ENCODE measurements at places on chromosomes 5 and 9.
A peak's percentile ranks its signal among the peaks of the same experiment; 100 is the strongest.

GRCh38 chr5:53067641-53068040 is 41.9 kb downstream of the MOCS2 start:
- no peak for DNase-seq

DNA sequence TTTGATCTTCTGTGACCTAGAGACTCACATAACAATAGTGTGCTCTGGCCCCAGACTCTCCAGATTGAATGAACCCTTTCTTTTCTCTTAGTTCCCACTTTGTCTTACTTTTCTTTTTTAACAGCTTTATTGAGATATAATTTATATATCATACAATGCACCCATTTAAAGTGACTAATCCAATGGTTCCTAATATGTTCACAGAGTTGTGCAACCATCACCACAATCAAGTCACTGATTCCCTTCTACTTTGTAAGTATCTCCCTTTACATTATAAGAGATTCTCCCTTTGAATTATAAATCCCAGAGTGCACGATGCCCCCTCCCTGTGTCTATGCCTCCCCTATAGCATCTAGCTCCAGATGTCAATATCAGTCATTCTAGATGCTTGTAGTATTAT is 172.4 kb downstream of the HINT1 start:
- no peak for DNase-seq

DNA sequence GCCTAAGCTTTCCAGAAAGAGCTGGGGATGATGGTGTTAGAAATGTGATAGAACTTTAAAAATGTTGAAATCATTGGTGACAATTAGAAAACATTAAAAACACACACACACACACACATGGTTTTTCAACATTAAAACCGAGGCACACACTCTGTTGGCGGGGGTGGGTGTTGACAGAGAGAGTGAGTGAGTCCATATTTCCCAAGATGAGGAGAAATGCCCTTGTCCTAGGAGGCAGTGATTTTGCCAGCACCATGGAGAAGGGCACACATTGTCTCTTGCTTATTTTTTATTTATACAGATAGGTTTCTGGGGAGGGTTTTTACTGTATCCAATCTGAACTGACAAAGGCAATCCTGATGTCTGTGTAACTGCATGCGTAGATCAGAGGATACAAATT is 152.5 kb downstream of the INSYN2B start:
- peak; percentile 62 for DNase-seq

GRCh38 chr5:78557601-78558000 is 91.0 kb downstream of the LHFPL2 start:
- DNase-seq, result no peak

DNA sequence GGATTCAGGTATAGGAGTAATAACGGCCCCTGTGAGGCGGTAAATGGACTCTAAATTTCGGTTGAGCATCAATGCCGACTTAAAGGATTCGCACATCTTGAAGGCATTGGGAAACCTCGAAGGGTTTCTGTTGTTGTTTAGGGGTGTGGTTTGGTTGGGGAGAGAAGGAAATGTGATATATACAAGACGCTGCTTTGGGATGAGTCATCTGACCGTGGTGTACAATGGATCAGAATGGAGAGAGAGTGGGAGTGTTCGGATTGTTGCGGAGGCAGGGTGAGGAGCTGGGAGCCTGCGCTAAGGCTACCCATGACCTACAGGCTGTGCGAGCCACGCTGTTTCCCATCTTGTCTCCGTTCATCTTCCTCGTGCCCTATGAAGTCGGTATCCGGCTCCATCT is 60.4 kb upstream of the ERCC6L2 start:
- DNase-seq, result no peak

GRCh38 chr9:24545285-24545684 is 412 bp downstream of the IZUMO3 start:
- DNase-seq, result no peak

DNA sequence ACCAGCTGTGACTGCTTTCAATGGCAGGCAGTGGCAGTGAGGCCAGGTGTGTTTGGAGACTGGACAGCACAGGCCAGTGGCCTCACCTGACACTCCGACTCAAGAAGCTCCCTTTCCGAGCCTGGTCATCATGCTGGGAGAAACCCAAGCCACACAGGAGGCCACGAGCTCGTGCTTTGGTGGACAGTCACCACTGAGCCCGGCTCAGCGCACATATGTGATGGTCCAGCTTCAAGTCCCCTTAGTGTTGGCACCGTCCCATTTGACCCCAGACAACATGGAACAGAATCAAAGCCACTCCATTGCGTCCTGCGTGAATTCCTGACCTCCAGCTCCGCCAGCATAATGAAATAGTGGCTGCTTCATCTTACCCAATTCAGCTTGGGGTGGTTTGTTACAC is 64.0 kb upstream of the PPP1R26 start:
- no peak for DNase-seq

- DNase-seq, result no peak
Measured at GRCh38 chr5:76040806-76041205, 42.4 kb upstream of the SV2C start.

DNA sequence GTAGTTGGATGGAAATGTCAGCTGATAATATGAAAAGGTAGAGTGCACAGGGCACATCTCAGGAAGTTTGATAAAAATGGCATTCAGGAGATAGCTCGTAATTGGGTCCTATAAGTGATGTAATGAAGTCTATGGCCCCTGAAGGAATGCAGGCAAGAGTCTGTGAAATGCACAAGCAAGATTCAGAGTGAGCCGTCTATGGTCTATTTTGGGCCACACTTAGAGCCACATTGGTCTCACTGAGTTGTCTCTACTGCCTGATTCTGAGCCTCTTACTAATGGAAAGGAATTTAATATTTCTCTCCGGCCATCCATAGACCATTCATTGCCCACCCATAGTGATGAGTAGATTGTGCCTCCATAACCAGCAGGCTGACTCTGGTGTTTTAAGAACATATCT is 111.3 kb upstream of the KCNN2 start:
- no peak for DNase-seq

DNA sequence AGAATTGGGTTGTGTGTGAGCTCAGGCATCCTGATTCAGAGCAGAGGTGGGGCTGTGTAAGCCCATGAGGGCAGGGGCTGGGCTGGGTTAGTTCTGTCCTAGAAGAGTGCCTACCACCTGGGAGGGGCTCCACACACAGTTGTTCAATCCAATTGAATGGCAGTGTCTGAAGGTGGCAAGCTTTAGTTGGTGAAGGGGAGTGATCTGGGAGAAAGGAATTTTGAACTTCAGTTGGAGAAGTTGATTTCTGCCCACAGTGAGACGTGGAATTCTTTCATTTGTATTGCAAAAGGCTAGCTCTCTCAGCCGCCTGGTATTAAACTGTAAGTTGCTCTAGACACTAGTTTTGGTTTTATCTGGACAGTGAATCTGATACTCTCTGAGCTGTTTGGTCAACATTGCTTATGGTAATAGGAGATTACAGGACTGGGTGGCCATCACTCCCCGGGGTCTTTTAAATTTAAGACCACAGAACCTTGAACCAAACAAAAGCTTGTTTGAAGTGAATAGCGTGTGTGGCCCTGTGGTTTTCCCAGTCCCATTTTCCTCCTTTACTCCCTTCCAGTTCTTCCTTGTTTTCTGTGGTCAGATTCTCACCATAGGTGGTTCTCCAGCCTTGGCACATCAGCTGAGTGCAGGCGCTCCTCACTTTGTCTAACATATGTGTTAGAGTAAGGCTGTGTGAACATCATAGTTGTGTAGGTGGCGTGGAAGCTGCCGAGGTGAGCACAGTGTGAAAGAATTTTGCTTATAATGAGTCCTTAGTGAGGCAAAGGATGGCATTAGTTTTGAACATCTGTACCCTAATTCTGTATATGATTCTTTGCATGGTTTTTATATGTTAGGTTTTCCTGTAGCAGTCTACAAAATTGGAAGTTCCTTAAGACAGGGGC is 78.0 kb downstream of the ARHGAP26 start:
- DNase-seq, result no peak

GRCh38 chr5:166724284-166724683 is 1567.2 kb upstream of the WWC1 start:
- no peak for DNase-seq

- peak; percentile 18 for DNase-seq
Measured at GRCh38 chr5:83337453-83338035, 134.0 kb upstream of the VCAN start.

- DNase-seq, result no peak
Measured at GRCh38 chr9:18778846-18779245, 254.2 kb downstream of the SAXO1 start.

DNA sequence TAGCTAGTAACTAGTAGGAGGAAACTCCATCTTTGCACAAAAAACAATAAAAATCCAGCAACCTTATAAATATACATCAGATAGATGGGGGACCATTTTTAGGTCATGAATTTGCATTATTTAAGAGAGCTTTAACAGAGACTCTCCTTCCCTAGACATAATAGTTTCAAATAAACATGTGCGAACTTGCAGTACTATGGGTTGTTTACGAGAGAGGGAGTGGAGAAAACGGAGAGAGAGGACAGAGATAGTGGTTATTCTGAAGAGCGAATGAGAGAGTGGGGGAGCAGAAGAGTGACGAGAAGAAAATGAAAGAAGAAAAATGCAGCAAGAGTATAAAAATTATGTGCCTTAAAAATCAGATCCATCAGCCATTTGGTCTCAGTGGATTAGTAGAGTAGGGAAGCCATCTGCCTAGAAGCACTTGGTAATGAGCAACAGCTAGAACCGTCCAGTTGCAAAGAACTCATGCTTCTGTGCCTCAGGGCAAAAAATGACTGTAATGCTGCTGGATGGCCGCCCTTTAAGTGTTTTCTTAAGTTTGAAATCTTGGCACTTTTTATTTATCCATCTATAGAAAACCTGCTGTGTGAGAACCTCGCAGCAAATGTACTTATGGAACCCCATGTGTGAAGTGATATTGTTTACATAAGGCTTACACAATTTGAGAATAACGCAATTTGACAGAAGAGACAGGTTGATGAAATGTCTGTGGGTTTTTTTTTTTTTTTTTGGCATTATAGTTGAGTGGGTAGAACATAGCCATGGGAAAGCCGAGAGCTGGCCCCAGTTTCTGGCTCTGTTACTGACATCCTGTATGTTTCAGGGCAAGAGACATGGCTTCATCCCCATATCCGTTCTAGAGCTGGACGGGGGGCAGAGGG is 95.6 kb upstream of the ZNF608 start:
- DNase-seq, result peak; percentile 59

GRCh38 chr9:113543296-113543981 is 79.9 kb downstream of the RGS3 start:
- no peak for DNase-seq

DNA sequence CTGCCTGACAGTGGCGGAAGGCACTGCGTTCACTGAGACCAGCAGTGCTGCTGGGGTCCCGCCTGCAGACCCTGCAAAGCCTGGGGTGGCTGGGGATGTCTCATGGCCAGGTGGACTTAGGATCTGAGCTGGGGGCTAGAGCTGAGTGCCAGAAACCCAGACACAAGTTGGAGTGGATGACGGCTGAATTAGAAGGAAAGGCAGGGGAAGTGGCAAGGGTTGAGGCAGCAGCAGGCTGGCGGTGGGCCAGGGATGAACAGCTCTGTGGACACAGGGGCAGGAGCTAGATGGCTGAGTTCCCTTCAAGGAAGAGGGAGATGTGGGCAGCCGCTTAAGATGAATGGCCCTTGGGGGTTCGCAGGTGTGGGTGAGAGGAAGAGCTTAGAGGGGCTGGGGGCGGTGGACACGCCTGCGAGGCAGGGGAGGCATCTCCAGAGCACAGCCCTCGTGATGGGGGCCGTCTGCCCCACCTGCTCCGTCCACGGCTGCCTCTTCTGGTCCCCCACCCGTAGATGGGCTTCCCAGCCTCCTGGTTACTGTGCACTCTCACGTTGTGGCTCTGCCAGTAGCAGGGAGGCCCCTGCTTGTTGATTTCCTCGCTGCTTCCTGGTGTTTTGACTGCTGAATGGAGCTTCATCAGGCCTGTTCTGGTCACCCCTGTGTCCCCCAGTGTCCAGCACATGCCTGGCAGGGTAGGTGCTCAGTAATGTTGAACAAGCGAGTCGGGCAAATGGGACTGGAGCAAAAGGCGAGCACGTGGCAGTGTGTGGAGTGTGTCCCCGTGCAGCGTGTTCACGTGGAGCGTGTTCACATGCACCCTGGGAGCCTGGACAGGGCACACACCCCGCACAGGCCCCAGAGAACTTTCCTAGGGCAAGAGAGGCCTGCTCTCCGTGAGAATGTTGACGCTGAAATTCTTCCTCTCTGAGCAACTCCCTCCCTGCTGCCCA is 168.2 kb downstream of the CACNA1B start:
- peak; percentile 25 for DNase-seq

GRCh38 chr5:65034029-65034812 is 265.5 kb downstream of the CWC27 start:
- peak; percentile 45 for DNase-seq

DNA sequence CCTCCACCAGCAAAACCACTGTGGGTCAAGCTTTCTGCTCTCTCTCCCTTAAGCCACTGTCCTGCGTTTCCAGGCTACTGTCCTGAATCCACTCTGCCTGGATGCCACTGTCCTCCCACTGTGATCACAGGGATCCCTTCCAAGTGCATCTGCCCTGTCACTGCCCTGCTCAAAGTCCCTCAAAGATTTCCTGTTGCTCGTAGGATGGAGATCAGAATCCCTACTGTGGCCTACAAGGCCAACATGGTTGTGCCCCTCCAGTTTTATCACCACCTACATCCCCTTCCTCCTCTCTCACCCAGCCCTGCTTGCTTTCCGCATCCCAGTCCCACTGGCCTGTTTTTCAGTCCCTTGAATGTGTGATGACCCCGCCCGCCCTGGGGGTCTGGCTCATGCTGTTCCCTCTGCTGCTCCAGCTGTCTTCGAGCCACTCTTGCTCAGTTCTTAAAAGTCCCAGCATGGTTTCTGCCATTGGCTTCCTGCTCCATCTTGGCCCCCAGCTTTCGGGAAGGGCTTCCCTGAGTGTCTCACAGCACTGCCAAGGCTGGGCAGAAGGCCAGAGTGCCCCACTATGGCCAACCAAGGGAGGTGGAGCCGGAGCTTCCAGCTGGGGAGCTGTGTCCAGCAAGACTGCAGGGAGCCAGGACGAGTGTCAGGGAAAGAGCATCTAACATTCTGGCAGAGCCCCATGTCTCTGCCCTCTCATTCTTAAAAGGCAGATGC is 12.9 kb upstream of the FRRS1L start:
- DNase-seq, result peak; percentile 71

GRCh38 chr5:133292300-133292699 is 240.5 kb downstream of the HSPA4 start:
- no peak for DNase-seq

GRCh38 chr5:37396352-37396751 is 17.2 kb downstream of the WDR70 start:
- DNase-seq, result no peak

GRCh38 chr5:178284093-178284675 is 51.6 kb upstream of the PHYKPL start:
- DNase-seq, result no peak

DNA sequence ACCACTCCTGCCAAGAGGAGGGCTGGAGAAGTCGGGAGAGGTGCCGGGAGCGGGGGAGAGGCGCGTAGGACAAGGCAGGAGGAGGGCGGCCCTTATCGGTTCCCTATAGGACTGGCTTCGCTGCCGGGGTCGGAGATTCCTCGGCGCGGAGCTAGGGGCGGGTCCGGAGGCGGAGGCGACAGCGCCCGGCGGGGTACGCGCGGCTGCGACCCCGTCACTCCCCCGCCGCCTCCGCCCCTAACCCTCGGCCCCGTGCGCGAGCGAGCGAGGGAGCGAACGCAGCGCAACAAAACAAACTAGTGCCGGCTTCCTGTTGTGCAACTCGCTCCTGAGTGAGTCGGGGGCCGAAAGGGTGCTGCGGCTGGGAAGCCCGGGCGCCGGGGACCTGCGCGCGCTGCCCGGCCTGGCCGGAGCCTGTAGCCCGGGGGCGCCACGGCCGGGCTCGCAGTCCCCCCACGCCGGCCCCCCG is 2.0 kb downstream of the GLIS3 start:
- DNase-seq, result peak; percentile 67
